ENCODE measurements at places on chromosomes 4 and X. TPM values are rescaled to one million over a fixed set of nuclear protein-coding genes. Genes with fewer than 3 reads are reported as not detected.

- no peaks in the 10 kb centered on the region for H3K36me3 ChIP-seq
- H3K4me1 ChIP-seq = no peaks in the 10 kb centered on the region
- no peaks in the 10 kb centered on the region for H3K27me3 ChIP-seq
- no peak overlapping the region for H3K27ac ChIP-seq
- no peak overlapping the region for H3K4me3 ChIP-seq
Measured at GRCh38 chrX:129632443-129632842, 22.3 kb downstream of the APLN start.

ARHGEF6 gene
- 5.7 TPM for total RNA-seq

- DNase-seq = no peak
- H3K4me1 ChIP-seq = no peaks in the 10 kb centered on the region
- H3K27me3 ChIP-seq = no peaks in the 10 kb centered on the region
- peak within 1 kb of the TSS; percentile 32 for H3K27ac ChIP-seq
- H3K4me3 ChIP-seq = no peak within 1 kb of the TSS
- no peaks in the 10 kb centered on the region for H3K36me3 ChIP-seq
Measured at GRCh38 chrX:37779857-37780256, at the start of gene CYBB. TSS of gene CYBB (plus strand) at chrX:37780059. CDS start at chrX:37780078, 19 bp downstream.

GRCh38 chr4:140252742-140253555 lies 99.0 kb upstream of the MAML3 start:
- H3K27ac ChIP-seq = peak overlapping the region; percentile 79
- no peaks in the 10 kb centered on the region for H3K27me3 ChIP-seq
- H3K36me3 ChIP-seq = no peaks in the 10 kb centered on the region
- no peaks in the 10 kb centered on the region for H3K4me1 ChIP-seq
- H3K4me3 ChIP-seq = peak overlapping the region; percentile 62

DNA sequence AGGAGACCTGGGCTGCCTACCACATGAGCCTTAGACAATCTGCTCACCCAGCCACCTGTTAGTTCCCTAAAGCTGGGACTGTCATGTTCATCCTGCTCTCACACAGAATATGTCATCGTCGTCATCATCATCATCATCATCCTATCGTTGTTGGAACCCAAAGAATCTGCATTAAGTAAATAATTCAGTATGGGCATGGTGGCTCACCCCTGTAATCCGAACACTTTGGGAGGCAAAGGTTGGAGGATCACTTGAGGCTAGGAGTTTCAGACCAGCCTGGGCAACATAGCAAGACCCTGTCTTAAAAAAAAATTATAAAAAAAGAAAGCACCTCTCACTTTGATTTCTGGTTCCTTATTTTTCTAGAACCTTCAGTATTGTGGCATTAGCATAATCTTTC lies 6.4 kb downstream of the ENOPH1 start:
- no peak overlapping the region for H3K4me3 ChIP-seq
- H3K36me3 ChIP-seq = no peaks in the 10 kb centered on the region
- no peak for DNase-seq
- no peak overlapping the region for H3K27ac ChIP-seq

CYBB gene
- 7.7 TPM for total RNA-seq

DNA sequence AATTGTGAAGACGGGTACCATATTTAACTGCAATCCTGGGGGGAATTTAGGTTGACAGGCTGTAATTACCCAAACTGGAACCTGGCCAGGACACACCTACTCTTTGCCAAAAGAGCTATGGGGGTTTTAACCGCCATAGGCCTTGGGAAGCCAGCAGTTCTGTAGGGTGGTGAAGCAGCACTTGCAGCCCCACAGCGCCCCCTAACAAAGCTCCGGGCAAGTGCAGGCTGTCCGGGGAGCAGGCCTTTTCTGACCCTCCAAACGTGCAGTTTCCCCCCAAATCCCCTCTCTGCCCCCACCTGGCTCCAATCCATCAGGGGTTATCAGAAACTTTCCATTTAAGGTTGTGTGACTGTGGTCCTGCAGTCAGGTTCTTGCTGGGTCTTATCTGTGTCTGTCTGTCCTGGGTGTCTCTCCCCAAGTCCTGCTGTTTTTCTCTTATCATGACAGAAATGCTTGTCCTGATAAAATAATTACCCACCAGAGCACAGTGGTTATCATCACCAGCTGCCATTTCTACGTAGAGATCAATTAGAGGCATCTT lies 350.9 kb downstream of the MID1IP1 start:
- DNase-seq = peak; percentile 54
- no peaks in the 10 kb centered on the region for H3K36me3 ChIP-seq
- H3K4me3 ChIP-seq = no peak overlapping the region
- no peaks in the 10 kb centered on the region for H3K4me1 ChIP-seq
- no peaks in the 10 kb centered on the region for H3K27me3 ChIP-seq

- peak overlapping the region; percentile 56 for H3K27ac ChIP-seq
- H3K36me3 ChIP-seq = no peaks in the 10 kb centered on the region
- peak overlapping the region; percentile 48 for H3K4me3 ChIP-seq
- no peak for DNase-seq
- peaks cover 4% of the 10 kb centered on the region for H3K4me1 ChIP-seq
Measured at GRCh38 chr4:41215969-41216293, 1.6 kb upstream of the APBB2 start.

GRCh38 chrX:153551135-153551534 lies 33.7 kb downstream of the ATP2B3 start:
- no peak overlapping the region for H3K4me3 ChIP-seq
- no peaks in the 10 kb centered on the region for H3K27me3 ChIP-seq
- H3K4me1 ChIP-seq = no peaks in the 10 kb centered on the region
- no peaks in the 10 kb centered on the region for H3K36me3 ChIP-seq

- H3K27me3 ChIP-seq = no peaks in the 10 kb centered on the region
- H3K27ac ChIP-seq = no peak overlapping the region
- no peaks in the 10 kb centered on the region for H3K4me1 ChIP-seq
- no peak overlapping the region for H3K4me3 ChIP-seq
- no peaks in the 10 kb centered on the region for H3K36me3 ChIP-seq
Measured at GRCh38 chr4:53183754-53184153, 182.1 kb downstream of the SCFD2 start.

GRCh38 chr4:106929248-106929647 lies 106.9 kb downstream of the DKK2 start:
- H3K4me1 ChIP-seq = no peaks in the 10 kb centered on the region
- DNase-seq = no peak
- H3K36me3 ChIP-seq = no peaks in the 10 kb centered on the region
- H3K27ac ChIP-seq = no peak overlapping the region

GRCh38 chr4:182897601-182898478 lies 19.3 kb downstream of the DCTD start:
- H3K27me3 ChIP-seq = no peaks in the 10 kb centered on the region
- no peak for DNase-seq
- H3K4me3 ChIP-seq = no peak overlapping the region

DNA sequence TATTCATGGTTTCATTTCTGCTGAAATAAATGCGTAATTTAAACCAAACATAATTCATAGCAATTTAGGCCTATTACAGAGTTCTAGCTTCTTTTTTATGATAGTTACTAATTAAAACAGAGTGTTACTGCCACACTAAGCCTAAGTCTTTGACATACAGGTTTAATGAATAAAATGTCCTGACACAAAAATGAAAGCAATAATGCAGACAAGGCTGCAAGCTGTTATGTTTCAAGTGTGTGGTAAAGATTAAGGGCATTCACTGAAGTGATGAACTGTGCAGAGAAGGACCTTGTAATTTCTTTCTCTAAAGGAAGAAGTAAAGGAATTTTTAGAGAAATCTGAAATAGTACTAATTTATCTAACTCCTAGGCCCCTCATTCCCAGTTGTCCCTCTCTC lies 2.9 kb downstream of the NDNF start:
- no peaks in the 10 kb centered on the region for H3K36me3 ChIP-seq
- no peak overlapping the region for H3K4me3 ChIP-seq
- DNase-seq = no peak
- no peak overlapping the region for H3K27ac ChIP-seq

INPP4B gene
- 10.0 TPM for total RNA-seq

DNA sequence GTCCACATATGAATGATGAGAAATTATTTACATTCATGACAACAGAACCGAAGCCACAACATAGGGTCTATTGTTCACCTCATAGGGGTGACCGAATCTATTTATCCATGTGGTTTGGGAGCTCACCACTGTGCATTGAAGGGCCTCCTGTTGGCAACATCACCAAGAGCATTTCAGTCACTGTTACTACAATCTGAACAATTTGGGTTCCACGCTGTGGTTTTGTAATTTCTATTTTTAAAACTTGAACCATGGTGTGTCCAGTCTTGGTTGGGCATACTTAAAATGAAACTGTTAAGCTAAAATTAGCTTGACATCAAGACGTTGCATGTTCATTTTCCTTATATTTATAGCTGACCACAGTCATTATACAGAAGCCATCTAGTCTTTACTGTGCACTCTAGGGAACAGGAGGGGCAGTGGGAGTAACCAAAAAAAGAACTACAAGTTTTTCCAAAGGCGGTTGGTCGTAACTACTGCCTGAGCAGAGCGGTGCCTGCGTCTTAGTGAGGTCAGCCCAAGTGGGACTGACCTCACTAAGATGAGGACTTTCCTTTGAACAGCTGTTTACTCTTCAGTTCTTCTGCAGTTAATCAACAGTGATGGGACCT lies 192.1 kb downstream of the SPRY1 start:
- no peak for DNase-seq
- peak overlapping the region; percentile 85 for H3K27ac ChIP-seq
- no peaks in the 10 kb centered on the region for H3K36me3 ChIP-seq
- H3K27me3 ChIP-seq = no peaks in the 10 kb centered on the region
- H3K4me3 ChIP-seq = no peak overlapping the region

DNA sequence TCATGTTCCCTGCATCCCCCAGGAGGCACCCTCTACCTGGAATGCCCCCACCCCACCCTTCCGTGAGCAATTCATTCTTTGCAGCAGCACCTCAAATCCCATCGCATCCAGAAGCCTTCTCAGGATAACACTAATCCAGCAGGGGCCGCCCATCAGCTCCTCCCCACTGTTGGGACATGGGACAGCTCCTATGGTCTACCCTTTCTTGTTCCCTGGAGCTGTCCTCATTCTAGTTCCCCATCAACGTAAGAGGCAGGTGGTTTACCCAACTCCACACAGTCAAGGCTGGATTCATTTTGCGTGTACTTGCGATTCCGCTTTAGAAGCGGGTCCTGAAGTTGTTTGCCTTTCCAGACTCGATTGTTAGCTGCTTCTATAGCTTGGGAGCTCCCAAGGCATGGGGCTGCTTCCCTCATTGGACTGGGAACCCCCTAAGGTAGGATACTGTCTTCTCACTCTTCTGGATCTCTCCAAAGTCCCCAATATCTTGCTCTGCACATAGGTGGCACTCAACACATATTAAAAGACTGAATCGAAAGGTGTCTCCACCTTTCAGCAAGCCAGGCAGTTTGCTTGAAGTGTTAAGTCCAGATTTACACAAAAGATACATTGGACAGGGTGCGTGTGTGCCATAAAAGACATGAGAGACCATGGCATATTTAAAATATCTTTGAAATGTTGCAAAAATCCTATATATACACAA lies 942 bp upstream of the APLN start:
- H3K27me3 ChIP-seq = peaks cover 10% of the 10 kb centered on the region
- no peak overlapping the region for H3K4me3 ChIP-seq
- no peaks in the 10 kb centered on the region for H3K36me3 ChIP-seq
- H3K4me1 ChIP-seq = no peaks in the 10 kb centered on the region
- no peak overlapping the region for H3K27ac ChIP-seq
- DNase-seq = no peak

UCHL1 gene
- 13.2 TPM for total RNA-seq

DNA sequence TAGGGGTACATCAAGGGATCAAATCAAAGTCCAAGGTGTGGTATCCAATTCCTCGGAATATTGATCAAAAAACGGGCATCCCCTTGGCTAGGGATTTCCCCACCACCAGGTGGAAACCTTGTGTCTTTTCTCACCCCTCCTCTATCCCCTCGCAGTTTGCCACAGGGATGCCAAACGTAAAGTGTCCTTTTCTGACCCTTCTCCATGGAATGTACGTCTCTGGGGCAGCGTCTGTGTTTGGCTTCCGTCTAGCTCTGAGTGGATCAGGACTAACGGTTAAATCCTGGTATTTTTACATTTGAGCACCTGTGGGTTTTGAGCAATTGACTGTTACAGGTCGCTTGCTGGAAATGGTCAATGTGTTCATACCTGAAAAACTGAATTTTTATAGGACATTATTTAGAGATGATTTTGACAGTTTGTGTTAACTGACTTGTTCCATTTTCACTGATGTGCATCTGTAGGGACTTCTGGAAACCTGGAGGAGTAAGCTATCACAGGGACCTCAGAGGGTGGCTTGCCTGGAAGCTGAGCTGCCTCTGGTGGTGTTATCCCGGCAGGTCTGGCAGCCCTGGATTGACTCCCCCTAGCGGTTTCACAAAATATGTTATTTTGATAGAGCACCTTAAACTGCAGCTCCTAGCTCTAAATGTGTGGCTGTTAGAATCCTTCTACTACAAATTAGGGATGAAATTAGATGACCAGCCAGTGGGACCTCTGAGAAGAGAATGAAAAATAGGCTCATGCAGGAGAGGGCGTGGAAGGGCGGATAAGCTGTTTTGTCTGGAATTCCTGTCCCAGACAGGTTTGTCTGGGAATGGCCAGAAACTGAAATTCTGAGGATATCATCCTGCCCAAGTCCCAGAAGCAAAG lies 8.8 kb upstream of the MGST2 start:
- DNase-seq = peak; percentile 55
- no peak overlapping the region for H3K27ac ChIP-seq
- no peaks in the 10 kb centered on the region for H3K27me3 ChIP-seq
- H3K36me3 ChIP-seq = no peaks in the 10 kb centered on the region
- no peaks in the 10 kb centered on the region for H3K4me1 ChIP-seq

GRCh38 chr4:15928883-15929282 lies 9.7 kb downstream of the FGFBP1 start:
- H3K27ac ChIP-seq = no peak overlapping the region
- DNase-seq = no peak
- H3K4me3 ChIP-seq = no peak overlapping the region
- no peaks in the 10 kb centered on the region for H3K27me3 ChIP-seq
- no peaks in the 10 kb centered on the region for H3K36me3 ChIP-seq

DNA sequence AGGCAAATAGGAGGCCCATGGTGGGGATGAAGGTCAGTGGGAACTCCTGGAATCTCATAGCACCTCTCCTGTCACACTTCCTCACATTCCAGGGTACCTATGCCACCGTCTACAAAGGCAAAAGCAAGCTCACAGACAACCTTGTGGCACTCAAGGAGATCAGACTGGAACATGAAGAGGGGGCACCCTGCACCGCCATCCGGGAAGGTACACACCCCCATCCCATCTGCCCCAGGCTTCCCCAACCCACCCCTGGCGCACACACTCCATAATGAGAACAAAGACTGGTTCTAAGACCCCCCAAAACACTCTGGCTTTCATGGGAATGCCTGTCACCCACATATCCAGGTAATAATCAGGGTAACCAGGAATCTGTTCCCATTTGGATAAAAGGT lies 6.4 kb downstream of the CDK16 start:
- H3K27me3 ChIP-seq = no peaks in the 10 kb centered on the region
- H3K4me1 ChIP-seq = no peaks in the 10 kb centered on the region
- H3K36me3 ChIP-seq = no peaks in the 10 kb centered on the region
- no peak overlapping the region for H3K4me3 ChIP-seq

All from colonic mucosa (tissue), 4 donors.